ENCODE measurements at places on chromosomes 11 and 22.
A peak's percentile ranks its signal among the peaks of the same experiment; 100 is the strongest.

DNA sequence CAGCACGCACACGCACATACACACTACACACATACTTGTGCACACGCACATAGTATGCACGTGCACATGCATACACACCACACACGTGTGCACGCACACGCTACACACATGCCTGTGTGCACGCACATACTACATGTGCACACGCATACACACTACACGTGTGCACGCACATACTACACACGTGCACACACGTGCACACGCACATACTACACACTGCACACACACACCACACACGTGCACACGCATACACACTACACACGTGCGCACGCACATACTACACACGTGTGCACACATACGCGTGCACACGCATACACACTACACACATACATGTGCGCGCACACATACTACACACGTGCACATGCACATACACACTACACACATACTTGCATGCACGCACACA is 19.7 kb upstream of the ARHGAP8 start:
- DNase-seq: no peak

DNA sequence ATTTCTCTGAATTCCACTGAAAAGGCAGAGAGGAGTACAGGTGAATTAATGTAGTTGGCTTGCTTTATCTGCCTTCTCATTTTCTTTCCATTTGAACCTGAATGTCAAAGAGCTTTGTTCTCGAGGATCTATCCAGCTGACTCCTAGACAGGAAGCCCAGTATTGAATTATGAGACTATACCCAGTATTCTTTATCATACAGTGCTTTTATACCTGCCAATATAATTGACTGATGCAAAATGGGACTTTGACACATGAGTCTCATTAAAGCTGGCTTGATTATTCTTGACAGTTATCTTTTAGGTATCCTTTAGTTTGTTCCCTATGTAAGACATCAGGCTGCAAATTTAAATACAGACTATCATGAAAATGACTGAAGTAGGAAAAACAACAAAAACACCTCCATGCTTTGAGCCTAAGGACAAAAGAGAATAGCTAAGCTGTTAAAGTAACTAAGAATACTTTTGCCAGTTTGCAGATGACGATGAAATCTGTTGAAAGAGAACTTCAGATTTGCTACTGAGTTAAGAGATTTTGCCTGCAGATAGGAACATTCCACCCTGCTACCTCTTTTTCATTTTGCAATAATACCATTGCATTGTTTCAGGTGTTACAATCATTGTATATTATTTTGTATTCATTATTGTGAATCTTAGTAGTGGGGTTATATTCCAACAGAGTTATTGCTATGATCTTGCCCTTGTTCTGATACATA is 117.1 kb downstream of the ENTHD1 start:
- no peak for DNase-seq

DNA sequence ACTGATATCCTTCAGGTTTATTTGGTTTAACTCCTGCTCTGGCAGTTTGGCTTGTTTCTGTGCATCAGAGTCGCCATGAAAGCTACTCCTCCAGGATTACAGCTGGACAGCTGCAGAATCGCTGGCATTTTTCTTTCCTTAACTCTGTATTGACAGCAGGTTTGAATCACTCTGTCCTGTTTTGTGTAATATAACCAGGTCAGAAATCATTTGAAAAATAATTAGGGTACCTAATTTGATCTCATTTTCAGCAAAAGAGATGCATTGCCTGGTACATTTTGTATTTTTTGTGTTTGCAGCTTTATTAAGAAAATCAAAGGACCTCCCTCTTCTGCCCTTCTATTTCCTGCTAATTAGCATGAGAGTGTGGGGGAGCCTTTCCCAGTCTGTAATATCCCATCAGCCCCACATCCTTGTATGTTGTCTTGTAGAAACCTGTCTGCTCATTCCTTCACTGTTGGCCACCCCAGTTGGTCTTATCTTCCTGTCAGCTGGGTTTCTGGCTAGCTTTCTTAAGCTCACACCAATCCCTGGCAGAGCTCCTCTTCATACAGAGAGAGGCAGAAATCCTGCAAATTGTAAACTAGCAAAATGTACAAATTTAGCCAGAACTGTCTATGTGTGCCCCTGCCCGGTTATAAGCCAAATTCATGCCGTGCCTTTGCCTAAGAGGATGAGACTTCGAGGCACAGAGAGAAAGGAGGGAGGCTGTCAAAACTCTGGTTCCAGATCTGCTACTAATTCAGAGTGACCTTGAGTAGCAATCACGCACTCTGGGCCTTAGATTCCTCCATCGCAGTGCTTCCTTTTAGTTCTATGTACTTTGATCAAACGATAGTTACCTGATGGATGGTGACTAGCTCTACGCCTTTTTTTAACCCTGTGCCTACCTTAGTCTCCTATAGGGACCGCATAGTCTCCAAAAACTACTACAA is 200.6 kb downstream of the NAV2 start:
- DNase-seq: no peak

GRCh38 chr11:95364324-95365295 is 133.6 kb upstream of the SESN3 start:
- no peak for DNase-seq

- DNase-seq: no peak
Observed at GRCh38 chr11:86515297-86516094, 140.8 kb downstream of the CCDC81 start.

DNA sequence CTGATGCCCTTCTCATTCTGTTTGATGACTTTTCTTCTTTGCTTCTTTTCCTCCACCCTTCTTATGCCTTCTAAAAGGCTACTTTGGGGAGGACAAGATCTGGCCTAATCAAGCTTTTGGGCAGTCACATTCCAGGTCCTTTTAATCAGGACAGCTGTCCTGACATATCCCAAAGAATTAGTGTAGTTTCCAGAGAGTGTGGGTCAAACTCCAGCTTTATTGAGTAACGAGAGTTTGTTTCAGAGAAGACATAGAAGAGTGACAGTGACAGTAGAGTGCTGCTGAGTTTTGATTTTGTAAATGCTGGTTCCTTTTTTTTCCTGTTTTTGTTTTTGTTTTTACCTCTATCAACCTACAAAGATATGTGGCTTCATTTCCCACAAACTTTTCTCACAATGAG is 158.4 kb upstream of the SESN3 start:
- DNase-seq: no peak

DNA sequence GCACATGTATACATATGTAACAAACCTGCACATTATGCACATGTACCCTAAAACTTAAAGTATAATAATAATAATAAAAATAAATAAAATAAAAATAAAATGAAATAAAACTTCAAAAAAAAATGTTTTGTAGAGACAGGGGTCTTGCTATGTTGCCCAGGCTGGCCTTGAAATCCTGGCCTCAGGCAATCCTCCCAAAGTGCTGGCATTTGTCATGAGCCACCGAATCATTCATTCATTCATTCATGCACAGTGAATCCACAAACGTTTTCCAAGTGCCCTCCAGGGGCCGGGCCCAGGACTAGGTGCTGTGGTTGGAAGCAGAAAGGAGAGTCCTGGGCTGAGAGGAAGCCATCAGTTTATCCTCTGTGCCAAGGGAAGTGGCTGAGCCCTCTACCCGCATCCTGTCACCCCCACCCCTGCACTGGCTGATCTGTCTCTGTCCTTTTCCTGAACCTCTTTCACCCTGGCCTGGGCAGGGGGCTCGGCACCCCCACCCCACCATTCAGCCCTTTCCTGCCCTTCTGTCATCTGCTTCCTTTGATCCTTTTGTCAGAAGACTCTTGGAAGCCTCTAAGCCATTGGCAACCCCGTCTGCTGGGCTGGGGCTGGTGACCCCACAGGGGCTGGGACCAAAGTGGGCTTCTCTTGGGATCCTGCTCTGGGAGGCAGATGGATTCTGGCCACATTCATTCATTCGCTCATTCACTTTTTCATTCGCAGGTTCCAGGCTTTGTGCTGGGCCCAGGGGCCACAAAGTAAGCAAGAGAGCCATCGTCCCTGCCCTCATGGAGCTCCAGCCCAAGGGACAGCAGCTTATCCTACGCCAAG is 84.3 kb downstream of the IGLL1 start:
- DNase-seq: no peak

- DNase-seq: no peak
Observed at GRCh38 chr11:61713464-61713863, 33.3 kb downstream of the DAGLA start.

DNA sequence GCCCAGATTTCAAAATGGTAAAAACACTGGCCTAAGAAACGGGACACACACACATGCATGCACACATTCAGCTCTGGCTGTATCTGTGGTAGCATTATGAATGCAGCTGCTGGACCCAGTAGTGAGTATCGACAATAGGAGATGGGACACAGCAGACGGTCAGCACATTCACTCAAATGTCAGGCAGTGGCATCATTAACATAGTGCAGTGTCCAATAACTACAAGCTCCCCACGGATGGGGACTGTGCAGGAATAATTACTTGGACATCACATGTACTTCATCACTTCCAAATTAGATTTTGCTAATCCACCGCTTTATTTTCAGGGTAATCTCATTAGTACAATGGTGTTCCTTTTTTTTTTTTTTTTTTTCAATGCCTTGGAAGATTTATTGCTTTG is 109.5 kb downstream of the FANCF start:
- no peak for DNase-seq

GRCh38 chr11:72766152-72766902 is 14.1 kb upstream of the ARAP1 start:
- no peak for DNase-seq

DNA sequence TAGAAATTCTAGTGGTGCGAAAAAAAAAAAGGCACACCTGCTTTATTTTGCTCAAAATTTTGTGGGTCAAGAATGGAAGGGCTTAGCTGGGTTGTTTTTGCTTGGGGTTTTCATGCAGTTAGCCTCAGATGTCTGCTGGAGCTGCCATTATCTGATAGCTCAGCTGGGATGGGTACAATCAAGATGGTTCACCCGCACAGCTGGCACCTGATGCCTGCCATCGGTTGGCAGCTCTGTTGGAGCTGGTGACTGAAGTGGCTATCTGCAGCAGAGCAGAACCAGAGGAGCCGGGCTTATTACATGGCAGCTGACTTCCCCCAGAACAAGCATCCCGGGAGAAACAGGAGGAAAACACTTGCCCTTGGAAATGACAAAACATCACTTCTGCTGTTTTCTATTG is 12.1 kb upstream of the ELFN2 start:
- peak; percentile 5 for DNase-seq

DNA sequence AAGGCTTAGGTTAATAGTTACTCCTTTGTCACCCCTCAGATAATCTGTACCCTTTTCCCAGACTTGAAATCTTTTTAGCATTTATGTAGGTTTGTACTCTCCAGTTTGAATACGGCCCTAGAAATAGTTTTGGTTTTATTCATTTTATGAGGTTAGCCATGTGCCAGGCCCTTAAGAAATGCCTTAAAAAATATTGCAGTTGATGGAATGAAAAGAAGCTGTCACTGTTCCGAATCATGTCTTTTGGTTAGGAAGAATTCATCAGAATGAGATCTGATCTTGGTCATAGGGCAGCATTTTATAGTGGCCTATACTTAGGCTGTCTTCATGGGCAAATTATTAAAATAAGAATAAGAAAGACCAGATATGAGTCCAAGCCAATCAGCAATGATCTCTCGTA is 14.8 kb upstream of the PRSS23 start:
- DNase-seq: no peak

GRCh38 chr11:114607753-114608459 is 12.3 kb upstream of the NXPE4 start:
- no peak for DNase-seq
